ENCODE measurements at places on chromosomes 3 and 15.

GRCh38 chr3:137347132-137347531 is 389.3 kb downstream of the IL20RB start:
- no peak for DNase-seq

GRCh38 chr15:94844538-94845389 is 613.4 kb downstream of the MCTP2 start:
- DNase-seq: peak; percentile 76

DNA sequence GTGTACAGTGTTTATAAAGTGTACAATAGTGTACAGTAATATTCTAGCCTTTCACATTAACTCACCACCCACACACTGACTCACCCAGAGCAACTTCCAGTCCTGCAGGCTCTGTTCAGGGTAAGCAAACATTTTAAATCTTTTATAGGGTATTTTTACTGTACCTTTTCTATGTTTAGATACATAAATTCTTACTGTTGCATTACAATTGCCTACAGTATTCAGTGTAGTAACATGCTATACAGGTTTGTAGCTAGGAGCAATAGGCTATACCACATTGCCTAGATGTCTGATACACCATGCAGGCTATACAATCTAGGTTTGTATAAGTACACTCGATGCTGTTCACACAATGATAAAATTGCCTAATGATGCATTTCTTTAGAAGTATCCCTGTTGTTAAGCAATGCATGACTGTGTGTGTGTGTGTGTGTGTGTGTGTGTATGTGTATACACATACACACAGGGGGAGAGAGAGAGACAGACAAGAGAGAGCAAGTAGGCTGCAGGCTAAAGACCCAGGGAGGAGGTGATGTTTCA is 72.5 kb upstream of the PRR23C start:
- no peak for DNase-seq

- DNase-seq: no peak
These were observed 567.3 kb upstream of the LMCD1 start for GRCh38 chr3:7934362-7934761.

DNA sequence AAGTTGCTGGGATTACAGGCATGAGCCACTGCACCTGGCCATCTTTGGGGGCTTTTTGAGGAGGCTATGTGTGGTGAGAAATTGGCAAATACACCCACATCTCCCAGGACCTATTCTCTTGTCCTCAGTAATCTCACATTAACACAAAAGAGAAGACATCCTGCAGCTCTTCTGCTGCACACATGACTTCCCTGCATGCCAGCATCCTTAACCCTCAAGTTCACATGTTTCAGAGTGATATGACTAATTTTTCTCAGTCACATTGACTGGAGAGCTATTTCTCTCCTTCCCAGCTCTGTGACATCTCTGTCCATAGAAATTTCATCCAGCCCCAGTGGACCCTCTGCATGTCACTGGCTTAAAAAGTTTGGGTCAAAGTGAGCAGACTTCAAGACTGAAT is 1.9 kb upstream of the SKIC8 start:
- no peak for DNase-seq

DNA sequence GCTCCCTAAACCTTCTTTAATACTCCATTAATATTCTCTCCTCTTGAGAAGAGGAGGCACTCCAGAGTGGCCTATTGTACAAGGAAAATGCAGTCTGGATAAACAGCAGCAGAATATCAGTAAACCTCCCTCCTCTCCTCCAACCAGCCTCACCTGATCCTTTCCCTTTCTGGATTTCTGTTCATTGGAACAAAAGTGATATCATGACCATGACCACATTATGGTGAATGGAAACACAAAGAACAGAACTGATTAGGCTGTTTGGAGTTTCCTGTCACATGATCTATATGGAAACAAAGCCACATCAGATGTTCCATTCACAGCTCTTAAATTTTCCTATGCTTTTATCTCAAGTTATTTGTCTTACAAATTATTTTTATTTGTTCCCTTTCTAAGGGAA is 14.6 kb downstream of the C2CD4B start:
- no peak for DNase-seq

- DNase-seq: no peak
These were observed 195.8 kb downstream of the MTHFS start for GRCh38 chr15:79700951-79701480.

DNA sequence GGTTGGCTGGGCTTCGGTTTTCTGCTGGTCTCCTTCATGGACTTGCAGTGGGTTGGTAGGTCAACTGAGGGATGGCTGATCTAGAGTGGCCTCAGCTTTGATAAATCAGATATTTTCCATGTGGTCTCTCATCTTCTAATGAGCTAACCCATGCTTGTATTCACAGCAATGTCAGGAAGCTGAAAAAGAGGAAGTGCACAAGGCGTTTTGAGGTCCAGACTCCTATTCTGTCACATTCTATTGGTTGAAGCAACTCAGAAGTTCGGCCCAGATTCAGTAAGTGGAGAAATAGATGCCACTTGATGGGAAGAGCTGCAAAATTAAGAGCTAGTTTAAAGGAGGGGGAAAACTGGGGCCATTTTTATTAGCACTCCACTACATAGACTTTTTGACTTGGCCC is 361.2 kb downstream of the DIPK2A start:
- no peak for DNase-seq

DNA sequence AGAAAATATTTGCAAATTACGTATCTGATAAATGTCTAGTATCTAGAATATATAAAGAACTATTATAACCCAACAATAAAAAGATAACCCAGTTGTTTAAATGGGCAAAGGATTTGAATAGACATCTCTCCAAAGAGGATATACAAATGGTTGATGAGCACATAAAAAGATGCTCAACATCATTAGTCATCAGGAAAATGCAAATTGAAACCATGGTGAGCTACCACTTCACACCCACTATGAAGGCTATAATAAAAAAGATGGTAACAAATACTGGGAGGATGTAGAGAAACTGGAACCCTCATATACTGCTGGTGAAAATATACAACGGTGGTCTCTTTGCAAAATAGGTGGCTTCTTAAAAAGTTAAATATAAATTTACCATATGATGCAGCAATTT is 28.0 kb downstream of the RAD51 start:
- DNase-seq: no peak

DNA sequence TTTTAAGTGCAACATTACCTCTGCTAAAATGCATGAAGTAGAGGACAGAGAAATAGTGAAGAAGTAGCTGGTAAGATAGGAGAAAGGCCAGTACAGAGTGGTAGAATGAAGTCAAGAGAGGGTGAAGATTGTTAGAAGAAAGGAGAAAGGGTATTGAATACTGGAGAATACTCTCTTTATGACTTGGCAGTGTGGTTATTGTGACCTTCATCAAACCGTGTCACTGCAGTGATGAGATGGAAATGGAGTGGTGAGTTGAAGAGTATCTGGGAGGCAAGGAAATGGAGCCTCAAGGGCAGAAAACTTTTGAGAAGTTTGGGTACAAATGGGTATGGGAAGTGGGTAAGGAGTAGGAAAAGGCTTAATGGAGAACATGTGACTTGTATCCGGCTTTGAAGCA is 24.7 kb downstream of the MINDY2 start:
- no peak for DNase-seq

- no peak for DNase-seq
These were observed 76.2 kb upstream of the CMTM7 start for GRCh38 chr3:32315441-32315840.

DNA sequence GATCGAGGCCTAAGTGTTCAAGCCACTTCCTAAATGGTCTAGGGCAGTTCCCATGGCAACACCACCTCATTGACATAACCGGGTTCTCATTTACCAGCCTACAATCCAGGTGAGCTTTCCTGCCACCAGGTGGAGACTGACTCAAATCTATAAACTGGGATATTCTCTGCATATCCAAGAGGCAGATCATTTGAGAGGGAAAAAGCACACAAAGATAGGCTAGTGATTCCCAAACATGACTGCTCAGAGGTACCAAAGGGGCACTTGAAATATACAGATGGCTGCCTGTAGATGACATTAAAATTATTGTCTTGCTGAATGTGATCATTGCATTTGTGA is 141.3 kb upstream of the PROK2 start:
- DNase-seq: peak; percentile 45

- DNase-seq: no peak
These were observed 93.1 kb upstream of the SLC6A11 start for GRCh38 chr3:10722911-10723310.

- DNase-seq: no peak
These were observed 14.9 kb downstream of the CCDC13 start for GRCh38 chr3:42758126-42758525.

DNA sequence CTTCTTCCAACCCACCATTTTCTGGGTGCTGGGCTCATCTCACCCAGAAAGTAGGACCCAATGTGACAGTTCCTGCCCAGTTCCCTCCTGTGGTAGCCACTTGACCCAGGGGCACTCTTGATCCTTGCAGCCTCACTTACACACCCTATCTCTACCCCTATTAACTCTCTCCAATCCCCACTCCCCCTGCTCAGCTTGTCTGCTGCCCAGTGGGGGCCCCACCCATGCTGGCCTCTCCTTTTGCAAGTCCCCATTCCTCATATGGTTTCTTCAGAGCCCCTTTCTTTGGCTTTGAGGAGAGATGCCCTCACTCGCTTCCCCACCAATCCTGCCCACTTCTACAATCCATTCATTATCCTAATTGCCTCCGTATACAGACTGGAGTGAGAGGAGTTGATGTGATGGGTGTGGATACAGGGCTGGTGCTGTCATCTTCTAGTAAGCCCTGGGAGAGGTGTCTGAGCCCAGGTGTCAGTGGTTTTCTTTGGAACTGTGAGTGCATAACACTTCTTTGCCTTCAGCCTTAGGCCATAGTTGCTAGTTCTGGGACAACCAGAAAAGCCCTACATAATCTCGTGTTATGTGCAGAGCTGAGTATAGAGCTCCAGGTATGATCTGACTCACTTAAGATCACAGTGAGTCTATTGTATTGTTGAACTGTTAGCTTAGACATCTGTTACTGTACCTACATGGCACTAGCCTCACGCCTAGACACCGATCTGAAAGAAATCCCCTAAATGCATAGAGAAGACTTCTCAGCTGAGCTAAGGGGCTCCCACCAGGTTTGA is 4.8 kb upstream of the CCR5 start:
- DNase-seq: no peak

- DNase-seq: peak; percentile 79
These were observed 72.9 kb upstream of the MNS1 start for GRCh38 chr15:56537881-56538280.

GRCh38 chr15:66850996-66851310 is 148.9 kb downstream of the SMAD6 start:
- no peak for DNase-seq

- peak; percentile 56 for DNase-seq
These were observed 139.3 kb downstream of the CHSY1 start for GRCh38 chr15:101112336-101113113.

DNA sequence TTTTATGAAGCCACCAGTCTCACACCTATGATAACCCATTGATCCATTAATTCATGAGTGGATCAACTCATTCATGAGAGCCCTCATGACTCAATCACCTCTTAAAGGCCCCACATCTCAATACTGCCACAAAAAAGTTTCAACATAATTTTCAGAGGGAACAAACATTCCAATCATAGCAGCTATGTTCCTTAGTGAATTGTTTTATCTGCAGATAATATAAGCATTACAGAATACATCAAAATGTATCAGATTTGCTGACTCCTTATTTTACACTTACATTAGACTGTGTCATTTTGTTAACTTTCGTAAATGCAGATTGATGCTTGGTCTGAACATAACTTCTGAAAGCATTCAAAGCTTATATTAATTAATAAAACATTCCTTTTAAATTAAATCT is 155.3 kb upstream of the MBNL1 start:
- DNase-seq: no peak

GRCh38 chr3:151196434-151196833 is 6.6 kb downstream of the GPR171 start:
- DNase-seq: no peak

DNA sequence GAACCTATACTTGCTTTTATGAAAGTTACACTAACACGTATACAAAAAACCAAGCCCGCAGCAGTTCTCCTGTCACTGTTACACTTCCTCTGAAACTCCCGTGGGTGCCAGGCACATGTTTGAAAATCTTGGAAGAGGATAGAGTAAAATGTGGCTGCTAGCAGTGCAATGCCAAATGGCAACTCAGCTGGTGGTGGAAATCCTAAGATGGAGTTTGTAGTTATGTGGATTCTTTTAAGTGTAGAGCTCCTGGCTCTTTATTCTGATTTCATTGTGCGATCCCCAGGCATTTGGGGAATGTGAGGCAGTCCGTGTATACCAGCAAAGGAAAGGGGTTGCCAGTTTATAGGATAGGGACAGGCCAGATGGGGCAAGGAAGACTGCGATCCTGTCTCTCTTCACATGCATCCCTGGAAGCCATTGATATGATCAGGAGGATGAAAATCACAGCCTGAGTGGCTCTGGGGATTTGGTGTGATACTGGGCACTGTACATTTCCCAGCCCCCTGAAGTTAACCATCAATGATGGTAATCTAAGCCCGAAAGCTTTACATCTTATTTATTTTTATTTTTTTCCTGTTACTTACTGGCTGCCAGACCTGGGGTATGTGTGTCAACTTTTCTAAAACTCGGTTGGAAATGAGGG is 1.1 kb downstream of the STAC start:
- peak; percentile 21 for DNase-seq

DNA sequence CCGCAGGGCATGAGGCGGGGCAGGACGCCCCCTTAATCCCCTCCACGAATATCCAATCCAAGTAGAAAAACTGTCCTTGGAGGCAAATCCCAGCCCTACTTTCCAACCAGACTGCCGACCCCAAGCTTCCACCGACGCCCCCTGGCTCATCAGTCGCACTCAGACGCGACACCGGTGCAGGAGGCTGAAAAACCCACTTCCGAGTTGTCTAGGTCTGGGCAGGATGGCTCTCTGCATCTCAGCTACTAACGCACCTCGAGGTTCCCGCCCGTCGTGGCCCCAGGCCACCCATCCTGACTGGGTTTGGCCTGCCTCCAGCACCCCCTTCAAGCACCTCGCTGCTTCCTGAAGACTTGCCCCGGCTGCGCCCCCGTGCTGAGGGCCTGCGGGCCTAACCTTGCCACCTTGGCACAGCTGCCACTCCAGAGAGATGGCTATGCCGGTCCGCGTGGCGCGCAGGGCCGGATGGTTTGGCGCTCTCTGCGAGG is 15.5 kb downstream of the RGMA start:
- peak; percentile 56 for DNase-seq

GRCh38 chr15:28106294-28107110 is 7.4 kb upstream of the OCA2 start:
- no peak for DNase-seq

- peak; percentile 28 for DNase-seq
These were observed 78.2 kb downstream of the CMSS1 start for GRCh38 chr3:99895703-99896441.

GRCh38 chr3:89525609-89526008 is 418.2 kb downstream of the EPHA3 start:
- DNase-seq: no peak

Data from femur (tissue), 1 donor.